ENCODE measurements at places on chromosomes 3 and 15. TPM values are rescaled to one million over a fixed set of nuclear protein-coding genes. Genes with fewer than 3 reads are reported as not detected.

DNA sequence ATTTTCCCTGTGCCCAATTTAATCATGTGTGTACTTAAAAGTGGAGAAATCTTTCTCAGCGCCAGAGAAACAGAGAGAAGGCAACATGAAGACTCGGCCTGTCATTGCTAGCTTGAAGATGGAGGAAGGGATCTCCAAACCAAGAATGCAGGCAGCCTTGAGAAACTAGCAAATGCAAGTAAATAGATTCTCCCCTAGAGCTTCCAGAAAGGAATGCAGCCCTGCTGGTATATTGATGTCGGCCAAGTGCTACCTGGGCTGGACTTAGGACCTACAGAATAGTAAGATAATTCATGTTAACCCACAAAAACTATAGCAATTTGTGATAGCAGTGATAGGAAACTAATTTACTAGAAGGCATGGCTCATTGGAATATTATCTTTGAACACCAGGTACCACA is 150.9 kb upstream of the ABI3BP start:
- H3K4me3 ChIP-seq = no peak overlapping the region
- no peak for DNase-seq

DNA sequence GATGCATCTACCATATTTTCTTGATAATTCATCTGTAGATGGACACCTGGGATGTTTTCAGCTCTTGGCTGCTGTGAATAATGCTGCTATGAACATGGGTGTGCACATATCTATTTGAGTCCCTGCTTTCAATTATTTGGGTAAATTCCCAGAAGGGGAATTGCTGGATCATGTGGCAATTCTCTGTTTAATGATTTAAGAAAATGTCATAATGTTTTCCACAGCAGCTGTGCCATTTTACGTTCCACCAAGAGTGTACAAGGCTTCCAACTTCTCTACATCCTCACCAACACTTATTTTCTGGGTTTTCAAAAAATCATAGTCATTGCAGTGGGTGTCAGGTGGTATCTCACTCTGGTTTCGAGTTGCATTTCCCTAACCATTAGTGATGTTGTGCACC is 64.4 kb downstream of the NSMCE3 start:
- no peak overlapping the region for H3K27ac ChIP-seq
- H3K36me3 ChIP-seq = no peaks in the 10 kb centered on the region
- DNase-seq = no peak
- no peaks in the 10 kb centered on the region for H3K4me1 ChIP-seq

GRCh38 chr3:158098834-158099424 is 7.3 kb downstream of the SHOX2 start:
- no peaks in the 10 kb centered on the region for H3K4me1 ChIP-seq
- peaks cover 100% of the 10 kb centered on the region for H3K27me3 ChIP-seq
- H3K27ac ChIP-seq = no peak overlapping the region
- H3K4me3 ChIP-seq = no peak overlapping the region
- H3K36me3 ChIP-seq = no peaks in the 10 kb centered on the region

GRCh38 chr3:171758109-171758508 is 52.2 kb downstream of the PLD1 start:
- no peaks in the 10 kb centered on the region for H3K36me3 ChIP-seq
- DNase-seq = no peak
- no peak overlapping the region for H3K27ac ChIP-seq
- no peaks in the 10 kb centered on the region for H3K27me3 ChIP-seq

DNA sequence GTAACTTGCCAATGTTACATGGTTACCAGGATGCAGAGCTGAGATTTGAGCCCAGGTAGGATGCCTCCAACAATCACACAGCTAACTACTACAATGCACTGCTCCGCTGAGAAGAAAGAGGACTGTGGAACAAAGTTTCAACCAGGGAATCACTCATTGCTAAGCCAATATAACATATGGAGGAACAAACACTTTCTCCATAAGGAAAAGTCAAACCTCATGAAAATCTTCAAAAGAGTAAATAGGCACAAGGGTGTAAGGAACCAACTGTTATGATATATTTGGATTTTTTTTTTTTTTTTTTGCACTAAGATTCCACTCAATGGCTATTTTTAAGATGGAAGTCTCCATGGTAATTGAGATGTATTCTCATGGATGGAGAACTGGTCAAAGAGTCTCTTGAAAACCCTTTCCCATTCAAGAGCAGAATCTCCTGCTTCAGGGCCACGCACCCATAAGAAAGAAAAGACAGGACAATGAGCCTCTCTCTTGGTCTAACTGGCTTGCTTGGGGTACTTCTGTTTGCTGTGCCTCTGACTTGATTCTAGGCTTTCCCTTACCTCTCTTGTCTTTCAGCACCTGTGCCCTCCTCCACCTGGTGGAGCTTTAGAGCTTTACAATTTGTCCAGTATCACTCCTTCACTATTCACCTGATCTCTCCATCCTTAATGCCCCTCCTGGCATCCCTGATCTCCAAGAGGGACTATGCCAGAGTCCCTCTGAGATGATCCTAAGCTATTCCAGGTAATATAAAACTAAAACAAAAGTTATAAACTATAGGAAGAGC is 252.8 kb downstream of the NTRK3 start:
- no peak for DNase-seq
- no peaks in the 10 kb centered on the region for H3K36me3 ChIP-seq
- no peak overlapping the region for H3K4me3 ChIP-seq
- peaks cover 4% of the 10 kb centered on the region for H3K4me1 ChIP-seq
- no peaks in the 10 kb centered on the region for H3K27me3 ChIP-seq

DNA sequence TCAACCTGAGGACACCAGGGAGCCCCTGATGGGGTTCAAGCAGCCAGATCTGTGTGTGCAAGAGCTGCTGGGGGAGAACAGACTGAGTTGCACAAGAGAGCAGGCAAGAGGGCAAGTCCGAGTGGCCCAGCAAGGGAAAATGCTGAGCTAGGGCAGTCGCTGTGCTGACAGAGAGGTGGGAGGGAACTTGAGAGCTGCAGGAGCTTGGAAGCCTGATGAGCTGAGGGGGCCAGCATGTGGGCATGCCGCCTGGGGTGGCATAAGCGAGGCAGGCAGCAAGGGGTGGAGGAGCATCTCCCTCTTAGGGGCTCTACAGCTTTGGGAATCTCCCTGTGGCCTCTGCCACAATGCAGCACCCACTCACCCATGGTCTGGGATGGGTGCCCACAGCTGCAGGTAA is 4.7 kb upstream of the CORO2B start:
- no peak for DNase-seq
- H3K27me3 ChIP-seq = peaks cover 13% of the 10 kb centered on the region
- no peak overlapping the region for H3K27ac ChIP-seq
- H3K4me3 ChIP-seq = no peak overlapping the region
- no peaks in the 10 kb centered on the region for H3K36me3 ChIP-seq

Gene TP63
- total RNA-seq = not detected

GRCh38 chr3:129038121-129038855 is 22.3 kb upstream of the GP9 start:
- DNase-seq = no peak
- no peak overlapping the region for H3K27ac ChIP-seq
- H3K36me3 ChIP-seq = no peaks in the 10 kb centered on the region
- no peaks in the 10 kb centered on the region for H3K4me1 ChIP-seq
- no peaks in the 10 kb centered on the region for H3K27me3 ChIP-seq

DNA sequence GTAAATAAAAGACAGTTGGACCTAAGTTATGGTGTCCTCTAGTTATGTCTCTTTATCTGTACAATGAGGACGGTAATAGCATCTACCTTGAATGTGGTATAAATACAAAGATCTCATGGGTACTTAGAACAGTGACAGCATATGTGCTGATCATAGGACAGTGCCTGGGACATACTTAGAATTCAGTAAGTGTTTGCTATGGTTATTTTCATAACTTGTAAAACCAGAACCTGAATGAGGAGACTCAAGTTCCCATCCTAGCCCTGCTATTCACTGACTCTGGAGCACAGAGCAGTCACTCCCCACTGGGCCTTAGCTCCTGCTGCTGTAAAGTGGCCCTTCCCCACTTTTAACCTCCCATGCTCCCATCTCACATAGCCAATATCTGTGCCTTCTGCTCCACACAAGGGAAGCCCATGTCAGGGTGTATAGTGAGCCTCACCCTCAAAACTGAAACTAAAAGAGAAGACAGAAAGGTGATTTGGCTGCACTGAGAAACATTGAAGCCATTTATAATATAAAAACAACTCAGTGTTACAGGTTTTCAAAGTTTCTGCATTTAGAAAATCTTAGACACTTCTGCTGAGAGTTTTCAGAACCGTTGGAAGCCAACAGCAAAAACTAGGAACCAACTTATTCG is 225.4 kb upstream of the UBE2E2 start:
- no peaks in the 10 kb centered on the region for H3K36me3 ChIP-seq
- peaks cover 35% of the 10 kb centered on the region for H3K4me1 ChIP-seq
- DNase-seq = no peak

DNA sequence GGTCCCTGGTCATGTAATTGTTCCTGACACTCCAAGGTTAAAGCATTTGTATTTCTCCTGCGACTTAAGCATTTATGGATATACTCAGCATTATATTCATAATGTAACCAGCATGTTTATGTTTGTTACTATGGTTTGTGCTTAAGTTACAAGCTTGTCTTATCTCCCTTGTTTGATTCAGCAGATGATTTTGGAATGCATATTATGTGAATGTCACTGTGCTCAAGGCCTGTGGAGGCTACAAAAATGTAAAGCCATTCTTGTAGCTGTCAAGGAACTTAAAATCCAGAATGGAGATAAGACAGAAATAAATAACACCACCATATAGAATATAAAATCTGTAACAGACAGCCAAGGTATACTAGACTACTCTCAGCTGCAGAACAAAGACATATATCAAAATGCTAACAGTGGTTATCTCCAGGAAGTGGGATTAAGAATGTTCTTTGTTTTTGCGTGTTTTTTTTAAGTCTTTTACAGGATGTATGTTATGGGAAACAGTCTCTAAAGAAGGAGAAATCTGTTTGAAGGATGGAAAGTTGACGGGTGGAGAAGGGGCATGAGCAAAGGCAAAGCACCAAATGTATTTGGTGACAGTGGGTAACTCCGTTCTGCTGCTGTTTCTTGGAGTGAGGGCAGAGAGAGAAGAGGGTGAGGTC is 61.4 kb downstream of the IGF2BP2 start:
- no peaks in the 10 kb centered on the region for H3K27me3 ChIP-seq
- peak overlapping the region; percentile 11 for H3K27ac ChIP-seq
- peaks cover 60% of the 10 kb centered on the region for H3K4me1 ChIP-seq
- DNase-seq = peak; percentile 37

DNA sequence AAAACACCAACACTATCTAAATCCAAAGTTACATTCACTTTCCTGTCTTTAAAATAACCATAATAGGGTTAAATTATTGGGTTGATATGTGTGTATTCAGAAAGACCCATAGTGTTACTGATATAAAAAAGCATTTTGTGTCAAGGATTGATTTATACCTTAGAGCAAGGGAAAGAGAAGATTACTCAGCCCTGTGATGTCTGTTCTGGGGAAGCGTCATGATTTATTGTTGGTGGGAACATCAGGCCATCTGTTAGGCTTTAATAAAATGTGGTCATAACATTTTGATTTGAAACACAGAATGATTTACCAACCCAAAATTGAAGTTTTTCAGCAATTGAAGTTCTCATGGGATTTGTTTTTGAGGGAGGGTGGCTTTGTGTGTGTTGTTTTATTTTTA is 33.2 kb downstream of the SIDT1 start:
- H3K4me1 ChIP-seq = no peaks in the 10 kb centered on the region
- no peaks in the 10 kb centered on the region for H3K36me3 ChIP-seq
- H3K4me3 ChIP-seq = no peak overlapping the region
- peaks cover 3% of the 10 kb centered on the region for H3K27me3 ChIP-seq
- DNase-seq = no peak

DNA sequence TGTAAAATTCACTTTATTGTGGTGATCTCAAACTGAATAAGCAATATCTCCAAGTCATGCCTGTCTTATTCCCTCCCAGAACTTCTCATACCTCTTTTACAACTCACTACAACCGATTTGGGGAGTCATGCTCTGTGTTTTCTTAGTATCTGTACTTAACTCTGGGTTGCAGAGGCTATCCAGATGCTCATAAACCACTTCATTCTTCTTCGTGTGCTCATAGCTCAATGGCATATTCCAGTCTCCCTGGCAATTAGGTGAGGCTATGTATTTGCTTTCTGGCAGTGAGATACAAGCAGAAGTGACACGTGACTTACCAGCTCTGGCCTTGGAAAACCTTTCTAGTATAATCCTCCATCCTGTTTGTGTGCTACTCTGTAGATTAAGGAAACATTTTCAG is 360.9 kb downstream of the ZNF385D start:
- no peaks in the 10 kb centered on the region for H3K27me3 ChIP-seq
- H3K4me1 ChIP-seq = no peaks in the 10 kb centered on the region
- H3K4me3 ChIP-seq = no peak overlapping the region
- no peaks in the 10 kb centered on the region for H3K36me3 ChIP-seq

Gene IL12A
- not detected for total RNA-seq

DNA sequence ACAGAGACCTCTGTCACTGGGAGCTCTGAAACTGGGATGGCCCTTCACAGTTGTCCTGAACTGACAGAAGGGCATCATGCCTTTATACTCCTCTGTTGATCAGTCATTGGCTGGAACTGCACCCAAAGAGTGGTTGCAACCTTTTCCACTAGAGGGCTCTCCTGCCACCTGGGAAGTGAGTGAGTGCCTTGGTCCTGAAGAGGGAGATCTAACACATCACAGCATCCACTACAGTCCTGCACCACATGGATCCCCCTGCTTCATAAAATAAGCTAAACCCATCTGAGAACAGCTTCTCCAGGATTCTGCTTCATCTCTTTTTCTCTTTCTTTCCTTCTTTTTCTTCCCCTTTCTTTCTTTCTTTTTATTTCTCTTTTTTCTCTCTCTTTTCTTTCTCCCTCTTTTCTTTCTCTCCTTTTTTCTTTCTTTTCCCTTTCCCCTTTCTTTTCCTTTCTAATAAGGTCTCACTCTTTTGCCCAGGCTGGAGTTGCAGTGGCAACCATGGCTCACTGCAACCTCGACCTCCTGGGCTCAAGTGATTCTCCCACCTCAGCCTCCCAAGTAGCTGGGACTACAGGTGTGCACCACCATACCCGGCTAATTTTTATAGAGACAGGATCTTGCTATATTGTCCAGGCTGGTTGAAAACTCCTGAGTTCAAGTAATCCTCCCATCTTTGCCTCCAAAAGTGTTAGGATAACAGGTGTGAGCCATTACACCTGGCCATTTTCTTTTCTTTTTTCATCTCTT is 42.8 kb upstream of the RAF1 start:
- no peak overlapping the region for H3K27ac ChIP-seq
- no peak overlapping the region for H3K4me3 ChIP-seq
- H3K4me1 ChIP-seq = peaks cover 12% of the 10 kb centered on the region
- DNase-seq = peak; percentile 81
- no peaks in the 10 kb centered on the region for H3K27me3 ChIP-seq

GRCh38 chr15:85976986-85977385 is 102.7 kb upstream of the AGBL1 start:
- H3K4me1 ChIP-seq = no peaks in the 10 kb centered on the region
- H3K27ac ChIP-seq = no peak overlapping the region
- H3K36me3 ChIP-seq = no peaks in the 10 kb centered on the region
- H3K27me3 ChIP-seq = no peaks in the 10 kb centered on the region

DNA sequence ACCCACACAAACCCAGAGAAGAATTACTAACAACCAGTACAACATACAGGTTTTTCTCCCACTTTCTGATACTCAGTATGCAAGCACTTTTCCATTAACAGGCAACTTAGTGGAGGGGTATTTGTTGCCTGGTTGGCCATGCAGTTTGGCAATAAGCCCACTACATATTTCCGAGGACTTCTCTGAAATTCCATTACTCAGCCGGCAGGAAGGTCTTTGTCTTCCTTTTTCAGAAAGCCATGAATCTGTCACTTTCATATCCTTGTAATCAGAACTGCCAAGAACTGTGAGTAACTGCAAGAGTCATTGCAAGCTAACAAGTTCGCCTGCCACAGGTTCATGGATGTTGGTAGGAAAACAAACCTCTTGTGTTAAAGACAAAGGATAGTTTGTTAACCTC is 422.3 kb upstream of the ROBO1 start:
- DNase-seq = no peak
- no peak overlapping the region for H3K4me3 ChIP-seq
- H3K4me1 ChIP-seq = no peaks in the 10 kb centered on the region
- no peak overlapping the region for H3K27ac ChIP-seq
